ENCODE measurements at places on chromosomes 16 and 17.

DNA sequence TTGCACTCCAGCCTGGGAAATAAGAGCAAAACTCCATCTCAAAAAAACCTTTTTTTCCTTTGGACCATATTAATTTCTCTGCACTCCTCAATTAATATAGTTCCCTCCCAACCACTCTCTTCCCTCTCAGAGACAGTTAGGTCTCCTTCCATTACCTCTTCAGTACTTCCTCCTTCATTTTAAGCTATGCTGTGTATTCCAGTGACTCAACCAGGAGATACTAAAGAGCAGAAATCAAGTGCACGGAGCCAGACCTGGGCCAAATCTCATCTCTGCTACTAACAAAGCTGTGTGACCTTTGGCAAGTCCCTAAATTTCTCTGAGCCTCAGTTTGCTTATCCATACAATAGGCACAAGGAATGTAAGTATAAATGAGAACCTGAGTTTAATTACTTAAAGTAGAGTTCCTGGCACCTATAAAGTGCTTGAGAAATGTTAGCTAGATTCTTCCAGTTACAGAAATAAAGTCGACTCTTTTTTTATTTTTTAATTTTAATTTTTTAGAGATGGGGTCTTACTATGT lies 8.5 kb downstream of the PECAM1 start:
- DNase-seq = no peak

DNA sequence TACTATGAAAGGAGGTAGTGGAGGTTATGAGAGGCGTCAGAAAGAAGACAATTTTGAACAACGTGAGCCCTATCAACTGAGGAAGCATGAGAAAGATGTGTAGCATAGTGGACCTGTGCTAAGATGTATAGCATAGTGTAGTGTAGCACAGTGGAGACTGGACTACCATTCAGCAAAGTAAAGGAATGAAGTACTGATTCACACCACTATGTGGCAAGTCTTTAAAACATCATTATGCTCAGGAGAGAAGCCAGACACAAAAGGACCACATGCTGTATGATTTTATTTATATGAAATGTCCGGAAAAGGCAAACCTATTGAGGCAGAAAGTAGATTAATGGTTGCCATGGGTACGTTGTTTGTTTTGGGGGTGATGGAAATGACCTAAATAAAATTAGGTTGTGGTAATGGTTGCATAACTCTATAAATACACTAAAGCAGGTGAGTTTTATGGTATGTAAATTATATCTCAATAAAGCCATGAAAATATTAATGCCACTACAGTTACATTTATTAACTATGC lies 20.4 kb upstream of the XYLT1 start:
- DNase-seq = no peak

DNA sequence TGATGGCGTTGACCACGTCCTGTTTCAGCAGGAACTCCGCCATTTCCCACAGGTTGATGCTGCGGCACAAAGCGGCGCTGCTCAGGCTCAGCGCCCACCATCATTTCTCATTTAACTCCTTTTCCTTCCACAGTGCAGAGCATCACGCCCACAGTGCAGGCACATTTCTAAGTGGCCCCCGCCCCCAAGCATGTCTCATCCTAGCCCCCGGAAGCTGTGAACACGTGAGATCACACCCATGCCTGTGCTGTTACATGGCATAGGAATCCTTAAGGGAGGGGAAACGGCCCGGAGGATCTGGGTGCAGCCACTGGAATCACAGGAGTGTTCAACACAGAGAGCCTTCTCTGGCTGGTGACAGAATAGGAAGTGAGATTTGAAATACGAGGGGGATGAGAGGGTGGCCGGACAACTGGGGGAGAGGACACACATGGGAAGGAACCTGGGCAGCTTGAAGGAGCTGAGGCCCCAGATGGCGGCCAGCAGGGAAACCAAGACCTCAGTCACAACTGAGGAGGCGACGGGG lies 4.7 kb downstream of the NAGPA start:
- DNase-seq = no peak

- no peak for DNase-seq
Measured at GRCh38 chr16:76535-77272, 1.3 kb upstream of the MPG start.

GRCh38 chr17:80008383-80008840 lies 27.3 kb downstream of the TBC1D16 start:
- DNase-seq = peak; percentile 78

- no peak for DNase-seq
Measured at GRCh38 chr16:11705311-11706025, 37.2 kb downstream of the TXNDC11 start.

DNA sequence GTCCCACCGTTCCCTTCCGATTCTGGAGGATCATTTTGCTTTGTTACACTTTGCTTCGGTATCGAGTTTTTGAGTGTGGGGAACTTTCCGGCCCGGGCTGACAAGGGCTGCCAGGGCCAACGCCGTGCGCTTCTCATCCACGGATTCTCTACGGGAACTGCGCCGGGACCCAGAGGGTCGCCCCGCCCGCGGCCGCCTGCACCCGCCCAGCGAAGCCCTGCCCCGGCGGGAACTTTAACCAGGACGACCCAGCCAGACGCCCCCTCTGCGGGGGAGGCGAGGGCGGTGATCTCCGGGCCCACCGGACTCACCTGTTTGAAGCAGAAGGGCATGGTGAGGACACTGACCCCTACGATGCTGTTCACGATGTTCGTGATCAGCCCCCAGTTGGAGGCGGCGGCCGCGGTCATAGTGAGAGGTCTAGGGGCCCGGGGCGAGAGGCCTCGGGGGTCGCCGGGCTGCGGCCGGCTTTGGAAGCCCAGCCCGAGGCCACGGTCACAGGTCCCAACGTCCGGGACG lies 536 bp downstream of the SLC38A10 start:
- DNase-seq = no peak

GRCh38 chr16:51938861-51939260 lies 608.1 kb downstream of the TOX3 start:
- no peak for DNase-seq

- DNase-seq = no peak
Measured at GRCh38 chr16:35744084-35744483, 2284.7 kb downstream of the TP53TG3F start.

DNA sequence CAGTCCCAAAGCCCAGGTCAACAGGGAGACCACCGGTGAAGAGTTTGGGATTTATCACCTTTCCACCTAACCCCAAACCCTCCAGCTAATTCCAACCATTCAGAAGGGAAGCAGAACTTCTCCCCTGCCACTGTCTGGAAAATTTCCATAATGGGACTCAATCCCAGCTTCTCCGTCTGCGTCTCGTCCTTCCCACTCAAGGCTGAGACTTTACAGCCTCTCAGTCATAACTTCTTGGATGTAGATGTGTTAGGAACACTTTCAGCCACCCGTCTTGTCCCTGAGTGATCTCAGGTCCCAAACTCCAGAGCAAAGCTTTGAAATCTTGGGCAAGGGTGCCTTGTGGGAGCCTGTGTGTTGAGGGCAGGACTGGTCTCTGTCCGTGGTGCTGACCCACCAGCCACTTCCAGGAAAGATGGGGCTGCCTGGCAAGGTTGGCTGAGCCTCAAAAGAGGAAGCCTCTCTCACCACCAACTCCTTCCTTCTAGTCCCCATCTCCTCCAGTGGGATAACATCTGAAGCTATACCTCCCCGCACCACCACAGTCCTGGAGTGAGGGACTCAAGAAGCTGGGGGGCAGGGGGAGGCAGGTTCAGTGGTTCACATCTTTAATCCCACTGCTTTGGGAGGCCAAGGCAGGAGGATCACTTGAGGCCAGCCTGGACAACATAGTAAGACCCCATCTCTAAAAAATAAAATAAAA lies 9.3 kb downstream of the GAS2L2 start:
- no peak for DNase-seq

GRCh38 chr16:22304411-22304810 lies 7.2 kb downstream of the POLR3E start:
- no peak for DNase-seq

- DNase-seq = no peak
Measured at GRCh38 chr17:8359769-8360168, 16.7 kb downstream of the KRABD2 start.

DNA sequence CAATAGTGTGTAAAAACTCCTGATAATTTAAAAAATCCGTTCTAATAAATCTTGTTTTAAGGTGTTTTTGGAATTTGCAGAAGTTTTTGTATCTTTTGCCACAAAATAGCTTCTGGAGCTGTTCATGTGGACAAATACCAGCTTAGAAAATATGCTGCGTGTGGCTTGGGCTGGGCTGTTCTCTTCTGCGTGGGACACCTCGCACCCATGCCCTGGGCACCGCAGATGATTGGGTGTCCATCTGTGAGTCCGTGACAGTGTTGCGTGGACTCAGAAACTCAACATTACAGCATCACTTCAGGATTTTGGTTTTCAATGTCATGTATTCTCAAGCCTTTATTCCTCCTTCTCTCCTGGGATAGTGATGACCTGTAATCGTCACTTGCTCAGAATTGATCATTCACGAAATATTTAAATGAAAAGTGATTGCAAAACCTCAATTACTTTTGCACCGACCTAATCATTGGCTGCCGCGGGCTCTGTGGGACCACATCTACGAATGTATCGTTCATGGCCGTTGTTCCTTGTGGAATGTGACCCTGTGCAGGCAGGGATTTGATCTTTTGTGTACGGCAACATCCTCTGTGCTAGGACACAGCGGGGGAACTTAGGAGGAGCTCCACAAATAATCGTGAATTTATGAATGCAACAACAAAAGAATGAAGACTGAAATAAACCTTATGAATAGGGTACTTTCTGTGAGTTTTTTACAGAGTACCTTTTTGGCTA lies 210.3 kb upstream of the FOXF1 start:
- DNase-seq = no peak

DNA sequence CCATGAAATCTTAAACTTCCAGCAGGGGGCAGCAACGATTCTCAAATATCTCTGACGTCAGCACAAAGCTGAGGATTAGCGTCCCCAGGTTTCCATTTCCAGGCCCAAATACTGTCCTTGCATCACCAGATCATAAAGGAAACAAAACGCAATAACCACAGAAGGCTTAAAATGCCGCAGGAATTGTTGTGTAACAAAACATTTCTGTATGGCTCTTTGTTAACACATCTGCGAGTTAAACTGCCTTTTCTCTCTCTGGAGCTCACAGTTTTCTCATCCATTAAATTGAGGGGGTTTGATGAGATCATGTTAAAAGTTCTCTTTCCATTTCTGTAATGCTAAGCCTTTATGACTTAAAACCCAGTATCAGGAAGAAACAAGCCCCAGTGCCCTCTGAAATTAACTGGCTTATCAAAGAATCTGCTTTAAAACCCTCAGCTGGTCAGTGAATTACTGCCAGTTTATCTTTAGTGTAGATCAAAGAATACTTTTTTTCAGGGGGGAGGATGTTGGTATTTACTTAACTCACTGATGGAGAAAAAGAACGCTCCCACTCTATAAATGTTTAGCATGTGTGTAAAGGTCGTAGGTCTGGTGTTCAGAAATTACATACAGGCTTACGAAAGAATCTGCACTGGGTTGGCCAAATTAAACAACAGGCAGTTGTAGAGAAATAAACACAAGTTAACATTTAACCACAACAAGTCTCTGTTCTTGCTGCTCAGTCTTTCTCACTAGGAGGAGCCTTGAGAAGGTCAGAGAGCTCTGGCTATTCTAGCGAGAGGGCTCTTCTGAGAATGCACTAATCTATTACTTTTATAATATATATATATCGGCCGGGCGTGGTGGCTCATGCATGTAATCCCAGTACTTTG lies 10.6 kb upstream of the TERF2 start:
- peak; percentile 79 for DNase-seq

DNA sequence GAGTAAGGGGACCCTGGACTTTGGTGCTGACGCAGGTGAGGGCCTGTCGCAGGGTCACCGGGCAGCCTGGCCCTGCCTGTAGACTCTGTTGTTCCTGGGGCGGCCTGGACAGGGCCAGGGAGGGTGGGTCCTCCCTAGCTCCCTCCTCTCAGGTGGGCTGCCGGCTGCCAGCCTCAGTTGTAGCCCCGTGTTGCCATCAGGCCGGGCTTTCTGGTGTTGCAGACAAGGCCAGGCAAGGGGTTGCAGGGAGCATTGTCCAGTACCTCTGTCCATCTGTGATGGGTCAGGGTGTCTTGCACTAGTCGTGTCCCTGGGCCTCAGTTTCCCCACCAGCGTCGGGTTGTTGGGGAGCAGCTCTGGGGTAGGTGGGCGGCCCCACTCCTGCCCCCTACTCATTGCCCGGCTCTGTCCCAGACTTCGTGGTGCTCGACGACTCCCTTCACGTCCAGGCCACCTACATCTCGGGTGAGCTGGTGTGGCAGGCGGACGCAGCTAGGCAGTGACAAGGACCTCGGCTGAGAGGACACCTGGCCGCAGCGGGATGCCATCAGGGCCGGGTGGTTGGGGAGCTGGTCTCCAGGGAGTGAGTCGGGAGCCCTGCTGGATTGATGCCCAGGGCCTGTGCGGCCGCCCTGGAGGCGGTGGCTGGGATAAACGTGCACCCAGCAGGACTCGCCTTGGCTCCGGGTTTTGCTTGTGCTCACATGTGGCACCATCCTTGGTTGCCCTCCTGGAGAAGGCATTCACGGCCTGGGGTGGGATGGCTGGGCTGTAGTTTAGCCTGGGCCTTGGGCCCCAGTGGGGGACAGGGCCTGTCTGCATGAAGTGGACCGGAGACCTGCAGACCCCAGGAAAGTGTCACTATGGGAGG lies 1.9 kb downstream of the CEMP1 start:
- DNase-seq = no peak

GRCh38 chr17:46764709-46765401 lies 53.6 kb downstream of the WNT3 start:
- no peak for DNase-seq

- no peak for DNase-seq
Measured at GRCh38 chr17:55727920-55728319, 5.3 kb upstream of the TMEM100 start.

- peak; percentile 72 for DNase-seq
Measured at GRCh38 chr17:48012151-48012520, 25.5 kb downstream of the COPZ2 start.

DNA sequence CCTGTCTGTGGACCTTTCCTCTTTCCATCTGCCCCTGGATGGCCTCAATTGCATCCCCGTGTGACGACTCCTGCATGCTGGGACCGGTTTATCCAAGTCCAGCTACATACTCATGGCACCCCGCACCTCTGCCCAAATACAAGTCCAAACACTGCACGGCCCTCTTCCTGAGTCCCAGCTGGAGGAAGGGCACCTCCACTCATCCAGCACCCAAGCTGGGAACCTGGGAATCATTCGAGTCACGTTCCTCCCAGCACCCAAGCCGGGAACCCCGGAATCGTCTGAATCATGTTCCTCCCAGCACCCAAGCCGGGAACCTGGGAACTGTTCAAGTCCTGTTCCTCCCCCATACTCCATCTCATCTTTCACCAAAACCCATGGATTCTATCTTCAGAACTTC lies 10.2 kb downstream of the TRARG1 start:
- no peak for DNase-seq

GRCh38 chr16:86048882-86049585 lies 150.1 kb downstream of the IRF8 start:
- DNase-seq = no peak

DNA sequence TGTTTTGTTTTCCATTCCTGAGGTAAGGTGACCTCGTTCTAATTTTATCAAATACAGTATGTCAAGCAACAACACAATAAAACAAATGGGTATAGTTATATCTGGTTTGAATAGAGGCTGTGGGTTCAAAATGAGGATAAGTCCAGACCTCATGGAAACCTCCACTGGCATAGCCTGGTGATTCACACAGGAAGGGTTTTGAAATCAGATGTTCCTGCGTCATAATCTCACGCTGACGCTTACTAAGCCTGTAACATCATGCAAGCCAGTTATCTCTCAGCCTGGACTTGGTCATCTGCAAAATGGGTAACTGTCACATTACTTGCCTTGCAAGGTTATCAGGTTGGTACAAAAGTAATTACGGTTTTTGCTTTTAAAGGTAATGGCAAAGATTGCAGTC lies 1056.3 kb upstream of the EEF2KMT start:
- no peak for DNase-seq
